ENCODE measurements at places on chromosomes 4 and X.

GRCh38 chrX:87515836-87516235 is 1.8 kb upstream of the KLHL4 start:
- no peak for DNase-seq

DNA sequence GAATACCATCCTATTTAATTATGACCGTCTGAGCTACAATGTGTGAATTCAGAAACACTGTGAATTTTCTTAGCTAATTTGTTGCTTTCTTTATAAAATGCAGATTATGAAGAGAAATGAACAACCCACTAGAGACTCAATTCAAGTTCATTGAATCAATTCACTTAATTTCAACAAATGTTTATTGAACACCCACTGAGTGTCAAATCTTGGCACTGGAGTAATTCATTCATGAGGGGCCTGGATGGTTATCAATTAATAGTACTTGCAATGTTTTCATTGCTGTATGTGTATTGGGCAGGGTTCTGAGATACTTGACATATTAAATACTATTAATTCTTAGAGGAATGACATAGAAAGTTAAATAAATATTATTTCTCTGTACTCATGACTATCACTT is 789.4 kb downstream of the STPG2 start:
- no peak for DNase-seq

GRCh38 chrX:53732797-53733196 is 46.3 kb upstream of the HUWE1 start:
- DNase-seq = no peak

- no peak for DNase-seq
Measured at GRCh38 chr4:130178106-130178505, 1082.2 kb downstream of the C4orf33 start.
